ENCODE measurements at places on chromosomes 4 and X.

DNA sequence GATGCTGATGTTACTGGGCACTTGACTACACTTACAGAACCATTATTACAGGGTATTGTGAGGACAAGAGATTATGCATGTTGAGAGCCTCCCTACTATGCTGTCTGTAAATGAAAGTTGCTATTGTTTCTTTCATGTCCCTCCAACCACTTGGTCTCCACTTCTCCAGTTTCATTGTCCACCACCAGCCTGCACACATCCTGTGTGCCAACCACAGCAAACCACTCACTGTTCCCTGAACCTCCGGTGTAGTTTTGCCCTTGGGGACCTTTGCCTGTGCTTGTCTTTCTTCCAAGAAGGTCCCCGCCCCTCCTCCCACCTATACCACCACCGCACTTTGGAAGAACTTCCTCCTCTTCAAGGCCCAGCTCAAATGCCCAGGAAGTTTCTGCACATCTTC, 43.1 kb upstream of the AFF2 start:
- DNase-seq, result no peak

- DNase-seq, result peak; percentile 3
Observed at GRCh38 chrX:55907968-55908607, 190.5 kb downstream of the RRAGB start.

DNA sequence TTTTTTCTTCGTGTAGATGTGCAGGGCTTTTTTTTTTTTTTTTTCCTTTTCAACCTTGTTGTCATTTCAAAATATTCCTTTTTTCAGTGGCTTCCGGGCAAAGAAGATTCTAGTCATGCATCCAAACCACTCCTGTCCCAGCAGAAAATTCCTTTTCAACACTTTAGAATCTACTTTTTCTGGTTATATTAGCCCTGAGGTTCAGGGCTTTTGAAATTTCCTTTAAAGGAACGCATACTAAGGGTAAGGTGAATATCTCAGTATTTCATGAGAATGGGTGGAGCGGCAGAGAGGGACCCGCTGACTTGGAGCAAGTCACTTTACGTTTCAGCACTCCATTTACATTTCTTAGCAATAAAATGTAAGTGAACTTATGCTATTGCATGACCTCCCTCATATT, 15.6 kb upstream of the TENM3 start:
- DNase-seq, result no peak

- DNase-seq, result no peak
Observed at GRCh38 chrX:153465691-153466380, 4.5 kb downstream of the HAUS7 start.

GRCh38 chr4:94758141-94758699, 465 bp downstream of the BMPR1B start:
- DNase-seq, result no peak
